ENCODE measurements at places on chromosomes 4 and X.

DNA sequence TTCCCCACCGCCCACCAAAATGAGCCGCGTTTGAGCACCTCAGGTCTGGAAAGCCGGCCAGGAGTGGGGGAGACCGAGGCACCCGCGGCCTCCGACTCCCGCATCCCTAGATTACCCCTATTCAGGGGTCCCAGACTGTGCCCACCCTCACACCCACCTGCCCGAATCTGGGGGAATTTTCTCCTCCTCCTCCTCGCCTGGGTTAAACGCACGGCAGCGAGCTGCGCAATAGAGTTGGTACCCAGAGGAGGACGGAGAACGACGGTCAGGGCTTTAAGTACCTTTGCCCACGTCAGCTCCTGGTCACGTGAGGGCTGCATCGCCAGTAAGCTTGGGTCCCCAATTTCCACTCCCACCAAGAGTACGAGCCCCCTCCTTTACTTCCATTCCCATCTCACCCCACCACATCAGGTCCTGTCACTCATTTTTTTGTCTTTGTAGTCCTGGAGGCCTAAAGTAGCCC, at the start of gene ARMCX2:
Gene ARMCX2 (minus strand): TSS at position 250 of the 463 bp plus-strand sequence. CDS start 2,262 bp downstream, outside the sequence.
- DNase-seq: peak; percentile 54

DNA sequence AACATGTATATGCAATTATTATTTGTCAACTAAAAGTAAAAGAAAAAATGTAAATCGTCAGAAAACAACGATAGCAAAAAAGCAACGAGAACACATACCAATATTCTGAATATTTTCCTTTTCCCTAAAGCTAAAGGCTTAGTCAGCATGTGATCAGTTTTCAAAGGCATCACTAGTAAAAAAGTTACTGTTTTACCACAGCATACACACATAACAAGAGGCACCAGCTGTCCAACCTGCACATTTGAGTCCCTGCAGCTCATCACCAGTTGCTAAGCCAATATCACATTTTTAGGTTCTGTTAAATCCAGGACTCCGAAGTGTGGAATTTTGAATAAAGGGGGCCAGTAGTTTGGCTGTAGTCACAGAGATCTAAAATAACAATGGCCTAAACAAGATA, 203.8 kb downstream of the ADGRA3 start:
- DNase-seq: no peak

GRCh38 chr4:67539830-67540229, 5.5 kb downstream of the CENPC start:
- no peak for DNase-seq

- DNase-seq: no peak
These were observed 22.9 kb upstream of the KDM5C start for GRCh38 chrX:53247928-53248327.

DNA sequence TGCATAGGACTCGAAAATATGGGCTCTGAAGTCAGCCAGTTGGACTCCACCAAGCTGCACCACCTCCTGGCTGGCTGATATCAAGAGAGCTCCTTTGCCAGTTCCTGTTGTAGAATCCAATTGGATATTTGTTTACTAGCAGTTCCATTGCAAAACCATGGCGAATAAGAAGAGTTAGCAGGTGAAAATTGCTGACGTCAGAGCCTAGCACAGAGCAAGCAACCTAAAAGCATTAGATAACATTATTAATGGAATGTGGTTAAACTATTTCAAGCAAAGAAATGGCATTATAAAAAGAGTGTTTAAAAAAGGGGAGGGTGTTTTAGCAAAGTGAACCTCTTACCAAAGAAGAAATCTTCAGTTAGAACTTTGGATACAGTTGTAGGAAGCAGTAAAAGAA, 1816.3 kb upstream of the TENM3 start:
- DNase-seq: no peak

- no peak for DNase-seq
These were observed 837.3 kb downstream of the PCDH7 start for GRCh38 chr4:31557437-31557836.

GRCh38 chr4:3021627-3022026, 52.7 kb downstream of the HTT-AS start:
- DNase-seq: no peak

GRCh38 chr4:39362827-39363226, 3.3 kb downstream of the RFC1 start:
- no peak for DNase-seq

GRCh38 chr4:148118633-148119032, 323.6 kb downstream of the NR3C2 start:
- no peak for DNase-seq

DNA sequence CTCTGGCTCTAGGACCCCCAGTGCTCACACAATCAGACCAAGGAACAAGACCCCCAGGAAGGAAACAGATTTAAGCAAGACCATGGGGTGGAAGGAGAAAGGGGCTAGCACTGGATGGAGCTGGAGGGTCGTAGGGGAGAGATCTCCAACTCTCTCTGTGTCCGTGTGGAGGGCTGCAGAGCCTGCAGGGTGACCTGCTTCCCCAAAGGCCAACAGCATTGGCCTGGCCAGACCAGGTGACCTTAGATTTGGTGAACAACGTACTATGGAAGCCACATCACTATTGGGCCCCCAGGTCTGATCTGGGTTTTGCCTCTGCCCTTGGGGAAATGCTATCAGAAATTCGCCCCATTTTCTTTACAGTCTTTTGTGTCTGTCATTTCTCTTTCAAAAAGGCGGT, 26.0 kb downstream of the NLGN3 start:
- DNase-seq: no peak

- peak; percentile 28 for DNase-seq
These were observed 21.9 kb downstream of the TXK start for GRCh38 chr4:48112017-48112667.

DNA sequence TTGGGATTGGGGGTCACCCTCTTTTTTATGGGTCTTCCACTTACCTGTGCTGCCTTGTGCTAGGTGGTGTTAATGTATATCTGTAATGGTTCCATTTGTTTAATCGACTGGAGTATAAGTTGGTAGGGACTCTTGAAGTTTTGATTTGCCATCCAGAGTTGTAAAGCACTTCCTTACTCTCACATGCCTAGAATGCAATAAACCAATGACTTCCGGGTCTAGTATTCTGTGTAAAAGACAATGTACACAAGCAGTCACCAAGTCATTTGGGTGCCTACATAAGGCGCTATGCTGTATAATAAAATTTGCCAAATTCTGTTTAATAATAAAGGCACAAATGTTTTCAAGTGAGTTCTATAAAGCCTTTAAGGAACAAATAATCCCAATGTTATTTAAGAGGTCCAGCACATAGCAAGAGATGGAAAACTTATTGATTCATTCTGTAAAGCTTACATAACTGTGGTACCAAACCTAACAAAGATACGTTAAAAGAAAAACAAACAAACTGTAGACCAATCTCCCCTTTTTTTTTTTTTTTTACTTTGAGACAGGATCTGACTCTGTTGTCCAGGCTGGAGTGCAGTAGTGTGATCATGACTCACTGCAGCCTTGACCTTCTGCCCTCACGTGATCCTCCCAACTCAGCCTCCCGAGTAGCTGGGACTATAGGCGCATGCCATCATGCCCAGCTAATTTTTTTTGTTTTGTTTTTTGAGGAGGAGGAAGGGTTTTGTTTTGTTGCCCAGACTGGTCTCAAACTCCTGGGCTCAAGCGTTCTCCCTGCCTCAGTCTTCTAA, 41.5 kb upstream of the HPRT1 start:
- DNase-seq: no peak

Measured in foreskin fibroblast (primary cell).